ENCODE measurements at places on chromosomes 4 and X.

DNA sequence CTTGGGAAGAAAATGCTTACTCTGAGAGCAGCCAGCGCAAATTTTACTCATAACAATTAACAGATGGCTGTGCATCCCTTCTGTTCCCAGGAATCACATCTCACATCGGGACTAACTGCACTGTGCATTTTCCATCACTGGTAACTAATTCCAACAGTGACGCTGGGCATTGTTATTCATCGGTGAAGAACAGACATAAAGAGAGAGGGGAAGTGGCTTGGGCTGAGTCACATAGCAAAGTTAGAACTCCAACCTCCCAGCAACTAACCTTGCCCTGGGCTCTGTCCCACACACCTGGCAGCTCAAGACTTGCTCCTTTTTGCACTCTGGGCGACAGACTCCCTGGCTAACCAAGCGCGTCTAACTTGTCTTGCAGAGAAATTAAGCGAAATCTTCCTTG is 6.4 kb upstream of the LONRF3 start:
- no peak for DNase-seq

DNA sequence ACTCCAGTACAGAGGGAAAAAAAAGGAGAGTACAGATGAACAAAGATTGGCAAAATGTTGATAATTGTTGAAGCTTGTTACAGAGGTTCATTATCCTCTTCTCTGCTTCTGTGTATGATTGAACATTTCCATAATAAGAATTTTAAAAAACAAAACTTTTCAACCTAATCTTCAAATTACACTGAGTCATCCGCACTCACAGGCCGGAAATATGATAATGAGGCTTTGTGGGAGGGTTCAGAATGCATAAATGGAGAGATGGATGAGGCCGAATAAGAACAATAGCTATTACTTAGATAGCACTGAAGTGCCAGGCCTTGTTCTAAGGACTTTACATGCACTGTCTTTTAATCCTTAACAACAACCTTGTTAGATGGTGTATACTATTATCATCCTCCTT is 4.6 kb upstream of the ERCC6L start:
- no peak for DNase-seq

- DNase-seq = no peak
These were observed 12.1 kb downstream of the BMP2K start for GRCh38 chr4:78788007-78788889.

- DNase-seq = no peak
These were observed 33.8 kb downstream of the NDP start for GRCh38 chrX:43939187-43939926.

DNA sequence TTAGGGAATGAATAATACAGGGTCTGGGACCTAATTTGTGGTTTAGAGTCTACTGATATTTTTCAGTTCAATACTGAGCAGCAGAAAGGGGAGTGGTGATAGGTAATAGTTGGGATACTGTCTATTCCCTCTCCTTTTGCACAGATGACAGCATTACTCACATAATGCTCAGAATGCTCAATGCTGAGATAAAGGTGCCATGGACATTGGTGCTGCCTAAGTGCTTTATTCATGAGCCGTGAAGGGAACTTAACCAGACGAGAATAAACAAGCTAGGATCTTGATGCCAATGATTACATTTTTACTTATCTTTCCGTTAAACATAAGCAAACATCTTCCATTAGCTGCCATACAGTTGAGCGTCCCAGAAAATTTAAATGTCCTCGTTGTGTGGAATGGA is 75.6 kb downstream of the STK32B start:
- DNase-seq = no peak

GRCh38 chr4:88398381-88398780 is 19.7 kb downstream of the HERC6 start:
- no peak for DNase-seq

Data from skeletal muscle cell (primary cell).